ENCODE measurements at places on chromosomes 13 and 19. TPM values are rescaled to one million over a fixed set of nuclear protein-coding genes. Genes with fewer than 3 reads are reported as not detected.

Gene ARHGAP33
- total RNA-seq, result 7.0 TPM

Gene UFM1
- total RNA-seq, result 27.9 TPM

DNA sequence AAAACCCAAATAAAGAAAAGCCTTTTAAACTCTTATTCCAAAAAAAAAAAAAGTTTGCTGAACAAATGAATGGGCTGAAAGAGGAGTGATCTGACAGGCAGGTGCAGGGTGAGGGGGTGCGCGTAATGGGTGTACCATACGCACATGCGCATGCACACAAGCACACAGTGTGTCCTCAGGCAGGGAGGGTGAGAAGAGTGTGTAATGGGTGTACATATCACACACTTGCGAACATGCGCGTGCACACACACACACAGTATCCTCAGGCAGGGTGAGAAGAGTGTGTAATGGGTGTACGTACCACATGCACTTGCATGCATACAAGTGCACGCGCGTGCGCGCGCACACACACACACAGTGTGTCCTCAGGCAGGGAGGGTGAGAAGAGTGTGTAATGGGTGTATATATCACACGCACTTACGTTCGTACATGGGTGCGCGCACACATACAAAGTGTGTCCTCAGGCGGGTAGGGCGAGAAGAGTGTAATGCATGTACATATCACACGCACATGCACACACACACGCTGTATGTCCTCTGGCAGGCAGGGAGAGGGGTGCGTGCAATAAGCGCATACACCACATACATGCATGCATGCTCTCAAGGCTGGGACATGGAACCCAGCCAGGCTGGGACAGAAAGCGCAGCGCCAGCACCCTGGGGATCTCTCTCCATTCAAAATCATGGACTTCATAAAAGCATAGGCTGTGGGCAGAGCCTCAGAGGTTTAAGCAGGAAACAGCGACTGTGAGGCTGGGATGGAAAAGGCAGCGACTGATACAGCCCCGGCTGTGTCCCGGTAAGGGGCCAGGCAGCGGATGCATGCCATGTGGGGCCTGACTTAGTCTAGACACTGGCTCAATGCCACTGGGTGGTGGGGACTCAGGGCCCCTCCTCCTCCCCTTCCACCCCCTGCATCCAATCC, 70.4 kb downstream of the CEBPG start:
- no peak for DNase-seq
- no peaks in the 10 kb centered on the region for H3K27me3 ChIP-seq
- no peaks in the 10 kb centered on the region for H3K4me1 ChIP-seq
- H3K27ac ChIP-seq, result no peak overlapping the region

Gene NTN5
- not detected for total RNA-seq

All from heart left ventricle (tissue), 16 donors.